Fibroblast of upper back skin (primary cell): ENCODE measurements at places on chromosomes 12 and 14.

DNA sequence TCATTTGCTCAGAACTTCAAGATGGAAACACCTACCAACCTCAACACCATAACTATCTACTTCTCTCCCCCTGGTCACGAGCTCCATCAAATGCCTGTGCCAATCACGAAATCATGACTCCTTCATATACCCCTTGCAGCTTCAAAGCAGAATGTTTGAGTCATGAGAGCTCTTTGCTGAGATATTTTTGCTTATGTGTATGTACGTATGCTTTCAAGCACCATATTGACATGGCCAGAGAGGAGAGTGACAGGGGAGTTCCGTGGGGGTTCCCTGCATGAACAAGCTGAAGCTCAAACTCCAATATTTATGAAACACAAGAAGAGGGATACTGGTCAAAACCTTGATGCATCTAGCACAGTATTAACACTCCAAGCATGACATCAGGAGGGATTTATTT lies 374.4 kb downstream of the DPF3 start:
- no peak for DNase-seq

GRCh38 chr12:124053851-124054250 lies 80.8 kb downstream of the ZNF664 start:
- DNase-seq = peak; percentile 82

GRCh38 chr14:53929871-53930715 lies 26.5 kb downstream of the BMP4 start:
- no peak for DNase-seq

- DNase-seq = no peak
Measured at GRCh38 chr12:119090865-119091264, 87.9 kb upstream of the HSPB8 start.

GRCh38 chr12:3933074-3933818 lies 60.0 kb upstream of the PARP11 start:
- no peak for DNase-seq

DNA sequence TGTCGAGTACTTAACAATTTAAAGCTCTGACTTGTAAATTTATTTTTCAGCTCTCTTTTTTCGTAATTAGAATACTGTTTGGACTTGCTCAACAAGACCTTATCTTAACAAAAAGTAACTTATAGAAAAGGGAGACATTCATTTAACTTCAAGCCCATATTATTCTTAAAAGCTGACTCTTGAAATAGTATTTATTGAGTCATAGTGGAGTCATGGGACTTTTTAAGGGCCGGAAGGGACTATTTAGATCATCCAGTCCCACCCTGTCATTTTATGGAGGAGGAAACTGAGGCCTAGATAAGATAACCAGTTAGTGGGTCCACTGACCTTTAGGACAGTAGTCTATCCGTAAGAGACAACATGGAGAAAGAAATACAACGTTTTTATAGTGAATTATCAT lies 1.5 kb downstream of the RAP1B start:
- no peak for DNase-seq

GRCh38 chr12:104057771-104058197 lies 6.5 kb upstream of the HCFC2 start:
- DNase-seq = peak; percentile 27

- no peak for DNase-seq
Measured at GRCh38 chr12:87074781-87075180, 818.6 kb upstream of the MGAT4C start.
